ENCODE measurements at places on chromosomes 3 and 15. TPM values are rescaled to one million over a fixed set of nuclear protein-coding genes. Genes with fewer than 3 reads are reported as not detected.
A peak's percentile ranks its signal among the peaks of the same experiment; 100 is the strongest.

- peaks cover 6% of the 10 kb centered on the region for H3K27me3 ChIP-seq
- H3K4me3 ChIP-seq = no peak overlapping the region
- H3K4me1 ChIP-seq = no peaks in the 10 kb centered on the region
- no peak for DNase-seq
These were observed 35.9 kb downstream of the CCK start for GRCh38 chr3:42229942-42230688.

- H3K4me3 ChIP-seq = no peak overlapping the region
- H3K27me3 ChIP-seq = no peaks in the 10 kb centered on the region
- H3K27ac ChIP-seq = no peak overlapping the region
- no peak for DNase-seq
- no peaks in the 10 kb centered on the region for H3K4me1 ChIP-seq
These were observed 87.3 kb downstream of the MESD start for GRCh38 chr15:80902298-80902801.

DNA sequence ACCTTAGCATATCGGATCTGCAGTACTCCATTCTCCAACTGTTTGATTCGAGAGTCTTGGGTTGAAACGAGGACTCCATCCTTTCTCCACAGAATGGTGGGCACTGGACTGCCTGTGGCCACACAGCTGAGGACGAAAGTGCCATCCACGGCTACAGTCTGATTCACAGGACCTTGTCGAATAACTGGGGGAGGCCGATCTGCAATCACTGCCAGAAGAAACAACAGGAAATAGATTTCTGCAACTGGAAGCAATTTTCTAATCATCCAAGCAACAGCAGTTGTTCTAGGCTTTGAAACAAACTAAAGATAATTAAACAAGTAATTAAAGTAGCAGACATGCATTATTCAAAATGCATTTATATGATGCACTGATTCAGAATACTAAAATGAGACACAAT lies 1097.7 kb downstream of the ROBO1 start:
- H3K27me3 ChIP-seq = no peaks in the 10 kb centered on the region
- no peak overlapping the region for H3K4me3 ChIP-seq
- no peaks in the 10 kb centered on the region for H3K36me3 ChIP-seq
- no peaks in the 10 kb centered on the region for H3K4me1 ChIP-seq
- no peak for DNase-seq
- no peak overlapping the region for H3K27ac ChIP-seq

GRCh38 chr3:33807191-33807590 lies 8.8 kb downstream of the PDCD6IP start:
- DNase-seq = no peak
- no peaks in the 10 kb centered on the region for H3K27me3 ChIP-seq
- H3K4me1 ChIP-seq = peaks cover 56% of the 10 kb centered on the region
- peaks cover 40% of the 10 kb centered on the region for H3K36me3 ChIP-seq
- H3K4me3 ChIP-seq = no peak overlapping the region

DNA sequence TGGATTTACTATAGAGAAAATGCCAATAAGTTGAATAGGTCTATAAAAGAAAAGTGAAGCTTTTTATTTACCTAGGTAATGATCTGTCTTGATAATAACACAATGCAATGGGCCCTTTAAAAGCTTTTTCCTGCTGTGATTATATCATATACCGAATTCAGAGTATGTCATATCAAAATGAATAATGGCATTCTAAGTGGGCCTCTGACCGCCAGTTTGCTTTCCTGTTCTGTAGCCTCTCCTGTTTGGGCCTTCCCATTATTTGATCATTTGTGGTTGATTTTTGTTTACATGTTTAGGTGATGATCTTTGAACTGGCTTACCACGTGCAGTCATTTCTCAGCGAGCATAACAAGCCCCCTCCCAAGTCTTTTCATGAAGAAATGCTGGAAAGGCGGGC lies 14.9 kb downstream of the EIF2AK4 start:
- peak overlapping the region; percentile 28 for H3K4me3 ChIP-seq
- peaks cover 40% of the 10 kb centered on the region for H3K36me3 ChIP-seq
- peak overlapping the region; percentile 64 for H3K27ac ChIP-seq
- H3K27me3 ChIP-seq = no peaks in the 10 kb centered on the region

DNA sequence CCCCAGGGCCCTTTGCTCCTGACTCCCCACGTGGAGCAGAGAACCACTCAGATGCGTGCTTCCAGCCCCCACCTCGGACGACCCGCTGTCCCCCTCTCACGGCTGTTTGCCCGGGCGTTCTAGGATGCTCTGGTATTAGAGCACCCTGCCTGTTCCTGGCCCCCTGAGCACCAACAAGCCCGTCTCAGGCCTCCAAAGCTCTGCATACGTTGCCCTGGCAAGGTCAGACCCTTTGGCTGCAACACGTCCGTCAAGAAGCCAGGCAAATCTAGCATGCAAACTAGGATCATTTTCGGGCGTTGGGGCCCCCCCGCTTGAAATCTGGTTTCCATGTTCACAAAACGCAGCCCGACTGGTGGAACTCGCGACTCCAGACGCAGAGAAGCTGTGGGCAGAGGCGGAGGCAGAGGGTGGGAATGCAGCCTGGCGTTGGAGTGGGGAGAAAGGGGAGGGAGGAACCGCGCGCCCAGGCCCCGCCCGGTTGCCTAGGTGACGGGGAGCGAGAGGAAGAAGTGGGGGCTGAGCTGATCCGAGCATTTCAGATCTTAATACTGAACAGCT lies 86.2 kb upstream of the PIAS1 start:
- H3K27me3 ChIP-seq = peaks cover 25% of the 10 kb centered on the region
- no peak overlapping the region for H3K4me3 ChIP-seq
- H3K4me1 ChIP-seq = no peaks in the 10 kb centered on the region
- no peaks in the 10 kb centered on the region for H3K36me3 ChIP-seq
- H3K27ac ChIP-seq = no peak overlapping the region

- no peak overlapping the region for H3K27ac ChIP-seq
- H3K27me3 ChIP-seq = peaks cover 33% of the 10 kb centered on the region
- no peak overlapping the region for H3K4me3 ChIP-seq
- no peaks in the 10 kb centered on the region for H3K36me3 ChIP-seq
- DNase-seq = no peak
These were observed 25.0 kb upstream of the RFTN1 start for GRCh38 chr3:16538507-16538906.

DNA sequence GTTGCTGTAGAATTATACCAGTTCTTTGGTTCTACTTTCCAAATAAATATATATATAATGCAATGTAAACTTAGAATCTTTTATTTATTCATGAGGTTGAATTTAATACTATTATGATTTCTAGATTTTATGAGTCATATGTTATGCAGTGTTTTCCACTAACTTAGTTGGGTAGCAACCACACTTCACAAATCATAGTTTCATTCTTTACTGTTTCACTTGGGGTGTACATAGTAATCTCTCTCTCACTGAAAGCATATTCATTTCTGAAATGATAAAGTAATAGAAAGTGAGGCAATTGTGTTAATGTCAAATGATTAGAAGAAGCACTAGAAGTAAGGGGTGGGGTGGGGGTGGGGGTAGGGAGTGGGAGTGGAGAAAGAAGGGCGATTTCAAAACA lies 52.6 kb downstream of the IQCH start:
- H3K27me3 ChIP-seq = peaks cover 9% of the 10 kb centered on the region
- H3K27ac ChIP-seq = no peak overlapping the region
- no peaks in the 10 kb centered on the region for H3K36me3 ChIP-seq
- no peak for DNase-seq
- no peak overlapping the region for H3K4me3 ChIP-seq

DNA sequence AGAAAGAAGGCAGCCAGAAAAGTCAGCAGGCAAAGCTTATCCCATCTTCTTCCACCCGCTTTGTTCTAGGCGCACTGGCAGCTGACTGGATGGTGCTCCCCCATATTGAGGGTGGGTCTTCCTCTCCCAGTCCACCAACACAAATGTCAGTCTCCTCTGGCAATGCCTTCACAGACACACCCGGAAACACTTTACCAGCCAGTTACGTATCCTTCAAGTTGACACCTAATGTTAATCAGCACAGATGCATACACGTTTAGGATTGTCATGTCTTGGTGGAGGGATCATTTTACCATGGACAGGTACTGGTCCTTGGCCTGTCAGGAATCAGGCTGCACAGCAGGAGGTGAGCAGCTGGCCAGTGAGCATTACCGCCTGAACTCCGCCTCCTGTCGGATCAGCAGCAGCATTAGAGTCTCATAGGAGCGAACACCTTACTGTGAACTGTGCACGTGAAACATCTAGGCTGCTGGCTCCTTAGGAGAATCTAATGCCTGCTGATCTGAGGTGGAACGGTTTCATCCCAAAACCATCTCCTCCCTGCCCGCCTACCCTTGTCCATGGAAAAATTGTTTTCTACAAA lies 59.1 kb upstream of the PYDC2 start:
- DNase-seq = no peak
- H3K4me3 ChIP-seq = no peak overlapping the region
- no peaks in the 10 kb centered on the region for H3K4me1 ChIP-seq
- H3K27me3 ChIP-seq = no peaks in the 10 kb centered on the region
- H3K27ac ChIP-seq = no peak overlapping the region

GRCh38 chr3:193620650-193621049 lies 27.6 kb downstream of the OPA1 start:
- peaks cover 31% of the 10 kb centered on the region for H3K4me1 ChIP-seq
- H3K27me3 ChIP-seq = no peaks in the 10 kb centered on the region
- peaks cover 36% of the 10 kb centered on the region for H3K36me3 ChIP-seq
- peak overlapping the region; percentile 14 for H3K27ac ChIP-seq
- H3K4me3 ChIP-seq = no peak overlapping the region

GRCh38 chr15:60982249-60982910 lies 246.7 kb downstream of the RORA start:
- H3K27ac ChIP-seq = no peak overlapping the region
- peaks cover 41% of the 10 kb centered on the region for H3K27me3 ChIP-seq
- H3K36me3 ChIP-seq = no peaks in the 10 kb centered on the region
- no peaks in the 10 kb centered on the region for H3K4me1 ChIP-seq
- H3K4me3 ChIP-seq = no peak overlapping the region

GRCh38 chr3:52401551-52401950 lies 43.4 kb downstream of the SEMA3G start:
- no peaks in the 10 kb centered on the region for H3K27me3 ChIP-seq
- H3K4me1 ChIP-seq = no peaks in the 10 kb centered on the region
- H3K4me3 ChIP-seq = no peak overlapping the region
- peaks cover 33% of the 10 kb centered on the region for H3K36me3 ChIP-seq
- H3K27ac ChIP-seq = no peak overlapping the region
- DNase-seq = no peak

DNA sequence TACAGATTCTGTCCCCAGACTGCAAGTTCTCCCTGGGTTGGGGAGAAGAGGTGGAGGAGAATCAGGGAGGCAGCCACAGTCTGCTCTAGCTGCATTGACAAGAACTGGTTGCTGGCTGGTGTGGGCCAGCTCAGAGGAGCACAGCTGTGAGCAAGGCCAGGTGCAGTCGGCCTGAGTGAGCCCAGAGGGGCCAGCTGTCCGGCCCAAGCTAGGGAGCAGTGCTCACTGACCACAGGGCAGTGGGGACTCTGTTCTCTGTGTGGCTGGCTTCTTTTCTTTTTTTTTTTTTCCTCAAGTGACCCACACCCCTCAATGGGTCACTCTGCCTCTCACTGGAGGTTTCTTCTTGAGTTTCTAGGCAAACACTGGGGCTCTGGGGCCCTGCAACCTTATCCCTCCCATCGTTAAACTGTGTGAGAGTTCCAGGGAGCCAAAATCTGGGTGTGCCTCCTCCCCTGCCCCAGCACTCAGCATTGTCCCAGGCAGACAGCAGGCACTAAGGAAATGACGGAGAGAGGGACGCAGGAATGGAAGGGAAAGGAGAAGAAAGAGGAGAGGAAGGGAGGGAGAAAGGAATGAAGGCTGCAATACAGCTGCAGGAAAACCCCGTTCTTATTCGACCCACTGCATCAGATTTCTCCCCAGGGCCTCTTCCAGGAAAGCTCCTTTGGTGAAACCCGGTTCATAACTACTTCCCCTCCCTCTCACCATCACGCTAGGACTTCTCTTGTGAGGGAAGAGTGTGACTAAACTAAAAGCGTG lies 37.7 kb upstream of the HES1 start:
- no peak for DNase-seq
- peaks cover 66% of the 10 kb centered on the region for H3K4me1 ChIP-seq
- no peak overlapping the region for H3K27ac ChIP-seq
- peak overlapping the region; percentile 33 for H3K4me3 ChIP-seq
- peaks cover 4% of the 10 kb centered on the region for H3K36me3 ChIP-seq
- H3K27me3 ChIP-seq = peaks cover 6% of the 10 kb centered on the region

- no peaks in the 10 kb centered on the region for H3K36me3 ChIP-seq
- no peak overlapping the region for H3K27ac ChIP-seq
- peaks cover 6% of the 10 kb centered on the region for H3K27me3 ChIP-seq
These were observed 17.7 kb downstream of the PRR23E start for GRCh38 chr3:127210654-127210943.

GRCh38 chr3:192408007-192408646 lies 319.2 kb downstream of the FGF12 start:
- H3K4me1 ChIP-seq = no peaks in the 10 kb centered on the region
- DNase-seq = no peak
- H3K27me3 ChIP-seq = peaks cover 49% of the 10 kb centered on the region
- H3K4me3 ChIP-seq = peak overlapping the region; percentile 63
- no peak overlapping the region for H3K27ac ChIP-seq

DNA sequence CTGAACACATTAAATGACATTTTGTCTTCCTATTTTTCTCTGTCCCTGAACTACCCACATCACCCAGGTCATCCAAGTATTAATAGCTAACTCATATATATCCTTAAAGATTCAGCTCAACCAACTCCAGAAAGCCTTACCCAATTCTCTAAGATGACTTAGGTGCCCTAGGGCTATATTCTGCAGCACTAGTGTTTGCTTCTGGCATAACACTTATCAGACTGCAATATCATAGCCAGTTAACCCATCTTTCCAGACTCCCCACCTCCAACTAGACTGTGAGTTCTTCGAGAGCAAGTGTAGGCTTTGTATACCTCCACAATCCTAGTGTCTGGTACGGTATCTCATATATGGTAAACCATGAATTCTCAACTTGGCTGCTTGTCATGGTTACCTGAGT lies 50.7 kb downstream of the SST start:
- peaks cover 10% of the 10 kb centered on the region for H3K27me3 ChIP-seq
- no peak overlapping the region for H3K27ac ChIP-seq
- H3K4me1 ChIP-seq = no peaks in the 10 kb centered on the region
- no peaks in the 10 kb centered on the region for H3K36me3 ChIP-seq
- H3K4me3 ChIP-seq = no peak overlapping the region

- H3K4me3 ChIP-seq = no peak overlapping the region
- no peak for DNase-seq
- H3K27me3 ChIP-seq = no peaks in the 10 kb centered on the region
- H3K36me3 ChIP-seq = no peaks in the 10 kb centered on the region
- peaks cover 4% of the 10 kb centered on the region for H3K4me1 ChIP-seq
- H3K27ac ChIP-seq = no peak overlapping the region
These were observed 49.8 kb upstream of the SGO1 start for GRCh38 chr3:20235796-20236195.

- H3K4me1 ChIP-seq = no peaks in the 10 kb centered on the region
- H3K36me3 ChIP-seq = no peaks in the 10 kb centered on the region
- H3K27me3 ChIP-seq = no peaks in the 10 kb centered on the region
- H3K4me3 ChIP-seq = no peak overlapping the region
- DNase-seq = no peak
These were observed 208.0 kb downstream of the XXYLT1 start for GRCh38 chr3:195062866-195063540.

GRCh38 chr3:113404637-113405036 lies 36.7 kb downstream of the CFAP44 start:
- peaks cover 9% of the 10 kb centered on the region for H3K4me1 ChIP-seq
- H3K27ac ChIP-seq = no peak overlapping the region

GRCh38 chr15:87347806-87348515 lies 908.6 kb downstream of the NTRK3 start:
- H3K4me3 ChIP-seq = no peak overlapping the region
- no peaks in the 10 kb centered on the region for H3K36me3 ChIP-seq
- no peaks in the 10 kb centered on the region for H3K4me1 ChIP-seq
- no peak overlapping the region for H3K27ac ChIP-seq

Gene ALDH1A2
- not detected for total RNA-seq

Gene CCDC9B
- total RNA-seq = 0.24 TPM

Gene BTLA
- 39.4 TPM for total RNA-seq

Gene CHRNB4
- not detected for total RNA-seq

Gene GOLGA6L7
- total RNA-seq = not detected

Gene SLC27A2
- 78.0 TPM for total RNA-seq

Gene VGLL4
- total RNA-seq = 46.0 TPM

Gene CDC25A
- 50.9 TPM for total RNA-seq

Gene PARP6
- 87.1 TPM for total RNA-seq

Gene GASK1A
- total RNA-seq = not detected

Gene SEC62
- 75.4 TPM for total RNA-seq

Data from activated T-helper 1 cell treated with anti-CD3 and anti-CD28 coated beads, Interleukin-12 subunit alpha, Interleukin-12 subunit beta, Interleukin-2, Interleukin-4 antibody, amounts not matched to agents 30 ng/mL and 10 ng/mL and 1 ng/mL, durations not matched to agents 14 hours and 24 hours and 36 hours (primary cell).